ENCODE measurements at places on chromosomes 4 and X.

DNA sequence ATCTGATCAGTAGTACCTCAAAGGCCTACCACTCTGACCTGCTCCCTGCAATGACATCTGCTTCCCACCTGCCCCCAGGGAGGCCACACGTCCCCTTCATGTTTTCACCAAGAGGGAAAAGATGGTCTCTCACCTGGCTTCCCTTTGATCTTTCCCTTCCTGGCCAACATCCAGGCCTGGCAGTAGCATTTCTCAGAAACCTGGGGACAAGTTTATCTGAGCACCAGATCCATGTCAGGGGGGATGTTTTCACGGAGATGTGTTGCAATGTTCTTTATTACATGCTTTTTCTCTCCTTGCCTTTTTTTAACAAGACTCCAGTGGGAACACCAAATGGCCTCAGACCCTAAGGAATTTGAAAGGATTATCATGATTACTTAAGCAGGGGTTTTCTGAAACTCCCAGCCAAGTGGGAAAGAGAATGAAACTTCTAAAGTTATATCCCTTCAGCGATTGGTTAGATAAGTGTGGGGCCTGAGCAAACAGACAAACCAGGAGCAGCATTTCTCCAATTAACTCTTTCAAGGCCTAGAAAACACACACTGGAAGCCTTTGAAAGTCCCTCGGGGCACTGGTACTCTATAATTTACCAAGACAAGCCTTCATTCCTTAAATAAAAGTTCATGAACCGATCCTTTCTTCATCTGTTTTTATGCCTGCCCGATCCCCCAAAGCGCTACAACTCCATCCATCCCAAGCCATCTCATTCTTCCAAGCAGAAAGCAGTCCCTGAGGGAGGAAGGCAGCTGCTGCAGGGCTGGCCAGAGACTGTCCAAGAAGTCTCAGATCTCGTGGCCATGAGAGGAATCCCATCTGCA, 94.1 kb downstream of the BCOR start:
- DNase-seq = no peak

- DNase-seq = no peak
These were observed 15.1 kb upstream of the PRSS12 start for GRCh38 chr4:118367872-118368271.

DNA sequence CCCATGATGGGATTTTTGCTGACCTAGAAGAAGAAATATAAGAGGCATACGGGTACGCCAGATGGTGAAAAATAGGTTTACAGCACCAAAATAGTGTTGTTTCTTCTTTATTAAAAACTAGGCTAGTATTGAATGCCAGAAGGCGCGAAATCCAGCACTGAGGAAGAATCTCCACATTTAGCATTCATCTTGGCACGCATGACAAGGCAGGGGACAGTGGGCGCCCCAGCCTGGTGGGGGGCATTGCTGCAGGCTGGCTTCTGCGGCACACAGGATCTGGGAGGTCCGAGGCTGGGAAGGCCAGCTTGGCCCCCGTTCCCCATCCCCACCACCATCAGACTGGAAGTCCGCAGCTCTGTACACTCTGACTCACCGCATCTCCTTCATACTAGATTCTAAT, 75.7 kb upstream of the DDX3X start:
- DNase-seq = no peak

GRCh38 chr4:167419468-167420140, 185.3 kb upstream of the SPOCK3 start:
- DNase-seq = no peak

- DNase-seq = no peak
These were observed 10.5 kb downstream of the STAG2 start for GRCh38 chrX:123971982-123972381.

- DNase-seq = no peak
These were observed 161.5 kb downstream of the SOX3 start for GRCh38 chrX:140343226-140343868.

DNA sequence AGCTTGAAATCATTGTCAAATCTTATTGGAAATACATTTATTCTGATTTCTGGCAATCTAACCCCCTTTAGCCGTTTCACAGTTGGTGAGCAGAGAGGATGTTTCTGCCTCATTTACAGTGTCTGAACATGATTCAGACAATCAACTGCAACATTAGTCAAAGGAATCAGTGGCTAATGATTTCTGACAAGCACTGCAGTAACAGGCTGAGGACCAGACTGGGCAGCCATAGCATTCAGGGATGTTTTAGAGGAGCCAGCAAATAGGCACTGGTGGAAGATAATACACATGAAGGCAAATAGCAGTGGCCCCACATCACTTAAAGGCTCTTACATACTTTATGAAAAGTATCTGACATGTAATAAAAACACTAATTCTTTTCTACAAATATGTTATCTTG, 102.8 kb downstream of the TTC29 start:
- DNase-seq = no peak

DNA sequence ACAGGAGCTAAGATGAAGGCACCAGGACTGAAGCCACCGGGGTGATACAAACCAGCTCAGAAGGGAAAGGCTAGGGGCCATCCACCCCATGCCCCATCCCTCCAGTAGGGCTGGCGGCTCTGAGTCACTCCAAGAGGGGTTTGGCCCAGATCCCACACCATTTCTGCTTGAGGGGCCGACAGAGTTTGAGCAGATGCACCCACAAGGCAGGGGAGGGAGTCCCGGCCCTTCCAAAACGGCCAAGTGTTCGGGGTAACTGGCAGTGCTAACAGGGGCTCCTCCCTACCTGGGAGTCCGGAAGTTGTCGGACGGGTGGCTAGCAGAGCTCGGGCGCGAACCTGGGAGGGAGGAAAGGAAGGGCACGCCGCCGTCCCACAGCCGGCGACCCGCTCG, 412 bp downstream of the SLC10A3 start:
- DNase-seq = no peak

- peak; percentile 44 for DNase-seq
These were observed 151.8 kb downstream of the SLC7A11 start for GRCh38 chr4:138090150-138090917.
